GOT3 (cell line): ENCODE measurements at places on chromosomes 11 and 22.

GRCh38 chr22:27394806-27395404 lies 406.7 kb downstream of the MN1 start:
- no peak for DNase-seq

DNA sequence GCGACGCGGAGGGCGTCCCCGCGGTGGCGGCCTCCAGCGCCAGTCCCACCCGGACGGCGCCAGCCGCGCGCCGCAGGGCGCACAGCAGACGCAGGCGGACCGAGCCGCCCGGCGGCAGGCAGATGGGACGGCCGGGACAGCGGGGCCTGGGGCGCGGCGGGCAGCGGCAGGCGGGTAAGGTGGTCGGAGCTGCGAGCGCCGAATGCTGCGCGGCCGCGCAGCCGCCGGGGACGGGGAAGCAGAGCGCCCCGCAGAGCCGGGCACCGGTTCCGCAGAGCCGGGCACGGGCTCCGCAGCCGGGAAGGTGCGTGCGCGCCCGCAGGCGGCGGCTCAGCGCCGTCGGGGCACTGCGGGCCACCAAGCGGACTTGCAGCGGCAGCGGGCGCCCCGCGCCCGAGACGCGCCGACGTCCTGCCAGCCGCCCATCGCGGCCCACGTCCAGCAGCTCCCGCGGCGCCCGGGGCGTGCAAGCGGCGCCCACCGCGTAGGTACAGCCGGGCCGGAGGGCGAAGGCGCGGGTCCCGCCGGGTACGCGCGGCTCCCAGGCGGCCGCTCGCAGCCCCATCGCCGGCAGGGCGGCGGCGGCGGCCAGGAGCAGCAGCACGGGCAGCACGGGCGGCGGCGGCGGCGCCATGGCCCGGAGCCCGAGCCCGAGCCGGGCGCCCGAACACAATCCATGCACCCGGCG lies 739 bp downstream of the CELSR1 start:
- DNase-seq, result no peak

DNA sequence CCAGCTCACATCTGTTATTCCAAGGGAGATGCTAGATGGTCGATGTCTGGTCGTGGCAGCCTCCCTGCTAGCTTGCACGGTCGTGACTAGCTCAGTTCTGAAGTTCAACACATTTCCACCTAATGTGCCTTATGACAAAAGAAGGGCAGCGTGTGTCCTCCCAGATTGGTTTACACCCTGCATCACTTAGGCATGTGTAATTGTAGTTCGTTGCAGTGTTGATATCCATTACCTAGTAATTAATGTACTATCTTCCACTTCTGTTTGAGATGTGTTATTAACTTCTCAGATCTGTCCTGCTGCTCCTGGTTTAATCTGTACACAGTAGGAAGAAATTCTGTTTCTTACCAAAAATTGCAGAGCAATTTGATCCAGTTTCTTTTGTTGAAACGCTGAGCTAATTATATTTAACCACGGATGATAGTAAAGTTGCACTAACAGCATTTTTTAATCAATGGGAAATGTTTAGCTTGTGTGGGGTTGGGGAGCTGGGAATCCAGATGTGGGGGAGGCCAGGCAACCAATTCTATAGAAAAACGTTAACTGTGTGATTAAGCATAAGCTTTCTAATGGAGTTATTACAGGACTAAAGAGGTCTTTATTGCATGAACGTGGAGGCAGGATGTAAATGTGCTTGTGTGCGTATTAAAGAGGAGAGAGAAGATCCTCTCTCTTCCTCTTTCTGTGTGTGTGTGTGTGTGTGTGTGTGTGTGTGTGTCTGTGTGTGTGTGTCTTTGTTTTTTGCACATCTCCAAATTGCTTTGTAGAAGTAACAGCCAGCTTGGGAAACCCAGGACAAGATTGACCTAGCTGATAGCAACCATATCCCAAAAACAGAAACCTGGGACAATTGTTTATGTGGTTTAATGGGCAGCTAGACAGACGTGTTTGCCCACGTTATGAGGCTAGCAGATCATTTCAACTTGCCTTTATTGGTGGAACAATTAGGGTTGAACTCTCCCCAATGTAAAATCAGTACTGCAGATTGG lies 145.7 kb upstream of the TTC12 start:
- DNase-seq, result no peak

DNA sequence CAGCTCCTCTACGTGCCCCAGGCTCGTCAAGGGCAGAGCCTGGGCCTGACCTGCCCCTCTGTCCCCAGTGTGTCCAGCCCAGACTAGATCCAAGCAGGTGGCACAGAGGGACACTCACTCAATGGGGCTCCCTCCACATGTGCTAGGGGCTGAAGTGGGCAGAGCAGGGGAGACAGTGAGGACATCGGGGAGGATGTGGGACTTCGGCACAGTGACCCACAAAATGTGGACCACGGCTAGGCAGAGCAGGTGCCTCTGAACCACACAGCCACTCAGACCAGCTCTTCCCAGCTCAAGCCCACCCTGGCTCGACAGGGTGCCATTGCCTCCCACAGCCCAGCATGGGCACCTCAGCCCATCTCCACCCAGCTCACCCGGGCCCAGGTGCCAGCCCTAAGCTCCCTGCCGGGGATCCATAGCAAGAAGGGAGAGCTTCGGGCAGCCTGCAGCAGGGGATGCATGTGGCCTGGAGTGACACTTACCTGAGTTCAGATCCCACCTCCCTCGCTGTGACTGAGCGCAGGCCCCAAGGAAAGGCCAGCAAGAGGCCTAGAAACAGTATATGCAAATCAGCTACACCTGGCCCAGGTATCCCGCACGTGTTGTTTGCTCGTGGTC lies 46.9 kb upstream of the RTL6 start:
- no peak for DNase-seq

GRCh38 chr11:21037850-21038249 lies 368.5 kb downstream of the NELL1 start:
- no peak for DNase-seq

DNA sequence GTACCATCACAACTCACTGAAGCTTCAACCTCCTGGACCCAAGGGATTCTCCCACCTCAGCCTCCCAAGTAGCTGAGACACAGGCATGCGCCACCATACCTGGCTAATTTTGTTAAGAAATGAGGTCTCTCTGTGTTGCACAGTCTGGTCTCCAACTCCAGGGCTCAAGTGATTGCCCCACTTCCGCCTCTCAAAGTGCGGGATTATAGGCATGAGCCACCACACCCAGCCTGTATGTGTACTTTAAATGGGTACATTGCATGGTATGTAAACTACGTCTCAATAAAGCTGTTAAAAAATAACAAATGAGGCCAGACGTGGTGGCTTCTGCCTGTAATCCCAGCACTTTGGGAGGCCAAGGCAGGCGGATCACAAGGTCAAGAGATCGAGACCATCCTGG lies 36.2 kb upstream of the DDX6 start:
- DNase-seq, result no peak

GRCh38 chr11:1496091-1496760 lies 9.6 kb upstream of the MOB2 start:
- no peak for DNase-seq

GRCh38 chr22:46241396-46242007 lies 8.6 kb downstream of the CDPF1 start:
- DNase-seq, result no peak

GRCh38 chr22:50485221-50486131 lies 1.2 kb upstream of the MIOX start:
- no peak for DNase-seq

GRCh38 chr22:32204856-32205722 lies at the start of gene RFPL2:
Gene RFPL2 (minus strand): TSS chr22:32205073. CDS start chr22:32202451, 2,622 bp downstream.
- DNase-seq, result no peak
